Activated CD4-positive, alpha-beta T cell treated with anti-CD3 and anti-CD28 coated beads, Interleukin-2, amount 10 ng/mL, durations not matched to agents 7 days and 5 days (primary cell): ENCODE measurements at places on chromosomes 3 and 15.

GRCh38 chr3:108818404-108818803 is 4.2 kb upstream of the TRAT1 start:
- peak; percentile 82 for DNase-seq

GRCh38 chr3:56997675-56998074 is 62.8 kb upstream of the SPATA12 start:
- no peak for DNase-seq

DNA sequence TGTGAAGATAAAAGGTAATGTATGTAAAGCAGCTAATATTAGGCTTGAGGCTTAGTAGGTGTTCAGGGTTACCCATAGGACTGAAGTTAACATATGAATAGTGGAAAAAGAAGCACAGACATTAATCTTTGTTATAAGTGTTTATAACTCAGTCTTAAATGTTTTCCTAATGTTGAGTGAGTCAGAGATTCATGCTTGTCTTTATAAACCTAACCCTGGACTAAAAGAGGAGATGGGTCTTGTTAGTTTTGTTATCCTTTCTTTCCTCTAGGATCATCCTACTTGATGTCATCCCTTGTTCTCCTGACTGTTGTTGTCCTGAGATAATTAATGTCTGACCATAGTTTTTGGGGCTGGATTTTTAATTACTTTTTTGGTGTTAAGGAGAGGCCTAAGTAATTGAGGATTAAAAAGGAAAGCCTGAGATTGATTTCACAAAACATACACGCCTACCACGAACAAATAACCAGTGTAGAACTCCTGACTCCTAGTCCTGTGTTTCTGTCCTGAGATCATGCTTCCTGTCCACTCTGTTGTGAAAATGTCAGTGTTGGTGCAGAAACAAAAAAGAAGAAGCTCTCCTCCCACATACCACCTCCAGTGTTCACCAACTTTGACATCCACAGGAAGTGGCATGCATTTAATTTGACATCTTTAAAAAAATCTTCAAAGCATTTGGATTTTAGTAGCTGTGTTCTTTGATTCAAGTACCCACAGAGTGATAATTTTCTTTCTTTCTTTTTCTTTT is 8.4 kb downstream of the MITF start:
- no peak for DNase-seq

DNA sequence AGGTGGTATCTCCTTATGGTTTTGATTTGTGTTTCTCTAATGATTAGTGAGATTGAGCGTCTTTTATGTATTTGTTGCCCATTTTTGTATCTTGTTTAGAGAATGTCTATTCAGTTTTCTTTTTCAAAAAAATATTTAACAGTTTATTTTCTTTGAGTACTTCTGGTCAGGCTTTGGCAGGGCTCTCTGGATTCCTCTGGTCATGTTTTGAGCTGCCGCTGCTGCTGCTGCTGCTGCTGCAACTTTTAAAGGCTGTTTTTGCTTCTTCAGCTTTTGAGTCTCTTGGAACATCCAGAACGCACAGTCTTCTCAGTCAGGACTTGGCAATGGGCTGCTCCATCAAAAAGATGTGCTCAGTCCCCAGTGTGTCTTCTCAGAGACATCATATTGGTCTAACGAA is 40.1 kb downstream of the REC114 start:
- no peak for DNase-seq

- DNase-seq = no peak
Measured at GRCh38 chr3:113161661-113162060, 49.7 kb upstream of the BOC start.

GRCh38 chr3:73652896-73653295 is 28.2 kb upstream of the PDZRN3 start:
- no peak for DNase-seq

GRCh38 chr15:90638201-90638691 is 78.9 kb upstream of the BLM start:
- DNase-seq = no peak

- DNase-seq = no peak
Measured at GRCh38 chr3:188589071-188589470, 435.1 kb downstream of the LPP start.

- no peak for DNase-seq
Measured at GRCh38 chr3:113174801-113175485, 36.4 kb upstream of the BOC start.

DNA sequence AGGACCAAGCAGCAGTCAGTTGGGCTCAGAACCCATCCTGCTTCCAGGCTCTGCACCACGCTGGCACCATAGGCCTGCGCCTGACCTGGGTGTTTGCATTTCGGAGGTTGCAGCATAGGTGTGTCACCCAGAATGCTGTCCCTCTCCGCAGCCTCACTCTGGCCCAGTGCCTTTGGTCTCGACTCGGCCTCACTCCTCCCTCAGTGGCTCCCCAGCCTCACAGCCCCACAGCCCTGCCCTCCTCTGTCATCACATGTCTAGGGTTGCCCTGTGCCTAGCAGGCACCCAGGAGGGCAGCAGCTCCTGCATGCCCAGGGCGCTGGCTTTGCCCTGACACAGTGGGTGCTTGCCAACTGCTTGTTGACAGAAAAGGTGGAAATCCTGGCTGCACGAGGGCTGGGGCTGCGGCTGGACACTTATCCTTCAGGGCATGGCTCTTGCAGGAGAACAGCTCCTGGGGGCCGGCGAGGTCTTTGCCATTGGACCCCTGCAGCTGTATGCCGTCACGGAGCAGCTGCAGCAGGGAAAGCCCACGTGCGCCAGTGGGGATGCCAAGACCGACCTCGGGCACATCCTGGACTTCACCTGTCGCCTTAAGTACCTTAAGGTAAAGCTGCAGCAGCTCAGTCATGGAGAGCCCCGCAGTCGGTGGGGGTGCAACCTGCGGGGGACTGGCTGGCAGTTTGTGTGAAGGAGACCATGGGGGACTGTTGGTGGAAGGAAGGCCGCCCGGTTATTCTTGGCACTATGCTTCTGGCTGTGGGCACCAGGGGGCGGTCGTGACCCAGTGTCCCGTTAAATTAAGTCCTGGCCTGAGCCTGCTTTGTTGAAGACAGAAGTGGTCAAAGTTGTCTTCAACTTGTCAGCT is 16.2 kb downstream of the NISCH start:
- DNase-seq = peak; percentile 39

GRCh38 chr3:32398531-32398930 is 6.9 kb downstream of the CMTM7 start:
- DNase-seq = no peak

GRCh38 chr15:90249203-90249863 is at the start of gene TTLL13:
Gene TTLL13 (plus strand): TSS chr15:90249556. CDS start chr15:90250631, 1,075 bp downstream.
- peak; percentile 78 for DNase-seq

GRCh38 chr3:112395181-112395895 is 62.4 kb downstream of the CD200 start:
- no peak for DNase-seq

DNA sequence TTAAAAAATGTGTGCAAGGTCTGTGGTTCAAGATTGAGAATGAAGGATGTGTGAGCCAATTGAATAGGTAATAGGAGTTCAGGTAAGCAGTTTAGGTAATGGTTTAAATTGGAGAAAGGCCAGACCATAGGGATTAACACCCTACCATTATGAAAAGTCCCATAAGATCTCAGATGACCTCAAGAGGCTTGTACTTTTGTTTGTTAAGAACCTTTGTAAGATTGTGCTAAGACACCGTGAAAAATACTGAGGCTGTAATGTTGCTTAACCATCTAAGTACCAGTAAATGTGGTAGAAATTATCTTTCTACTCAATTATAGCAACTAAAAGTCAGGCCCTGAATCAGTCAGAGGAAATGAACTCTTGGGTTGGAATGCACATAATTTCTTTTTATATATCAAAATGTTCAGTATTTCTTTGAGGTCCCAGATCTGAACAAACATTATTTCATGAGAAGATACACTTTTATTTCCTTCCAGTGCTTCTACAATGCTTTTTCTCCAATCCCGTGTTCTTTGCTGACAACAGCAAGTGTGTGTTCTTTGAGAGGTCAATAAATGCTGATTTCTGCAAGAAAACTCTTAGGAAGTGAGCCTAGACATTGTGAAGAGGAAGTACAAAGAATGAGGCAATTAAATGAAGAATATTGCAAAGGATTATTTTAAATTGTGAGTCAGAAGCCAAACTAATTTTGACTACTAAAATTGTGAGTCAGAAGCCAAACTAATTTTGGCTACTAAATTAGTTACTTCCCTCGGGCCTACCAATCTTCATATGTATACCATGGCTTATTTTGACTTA is 66.4 kb downstream of the TCF12 start:
- DNase-seq = no peak

GRCh38 chr3:45986303-45986982 is 9.2 kb downstream of the FYCO1 start:
- DNase-seq = no peak

DNA sequence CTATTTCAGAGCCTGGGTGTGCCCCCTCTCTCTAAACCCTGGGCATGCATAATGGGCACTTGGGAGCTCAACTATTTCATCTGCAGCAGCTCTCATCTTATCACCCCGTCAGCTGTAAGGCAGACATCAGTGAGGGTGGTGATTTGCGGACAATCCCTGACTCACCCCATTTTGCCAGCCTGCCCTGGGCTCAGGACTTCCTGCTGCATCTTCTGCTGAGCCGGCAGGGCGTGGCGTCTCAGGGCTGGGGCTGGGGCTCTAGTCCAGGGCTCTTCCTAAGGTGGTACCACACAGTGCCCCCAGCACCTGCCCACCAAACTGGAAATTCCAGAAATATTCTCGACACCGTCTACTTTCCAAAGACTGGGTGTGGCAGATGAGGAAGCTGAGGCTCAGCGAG is 925 bp upstream of the PSTPIP1 start:
- peak; percentile 58 for DNase-seq

GRCh38 chr3:14286887-14287500 is 108.4 kb downstream of the LSM3 start:
- DNase-seq = no peak

GRCh38 chr3:7709376-7710082 is 792.1 kb upstream of the LMCD1 start:
- DNase-seq = no peak

GRCh38 chr3:106593381-106593780 is 724.6 kb upstream of the CBLB start:
- no peak for DNase-seq

DNA sequence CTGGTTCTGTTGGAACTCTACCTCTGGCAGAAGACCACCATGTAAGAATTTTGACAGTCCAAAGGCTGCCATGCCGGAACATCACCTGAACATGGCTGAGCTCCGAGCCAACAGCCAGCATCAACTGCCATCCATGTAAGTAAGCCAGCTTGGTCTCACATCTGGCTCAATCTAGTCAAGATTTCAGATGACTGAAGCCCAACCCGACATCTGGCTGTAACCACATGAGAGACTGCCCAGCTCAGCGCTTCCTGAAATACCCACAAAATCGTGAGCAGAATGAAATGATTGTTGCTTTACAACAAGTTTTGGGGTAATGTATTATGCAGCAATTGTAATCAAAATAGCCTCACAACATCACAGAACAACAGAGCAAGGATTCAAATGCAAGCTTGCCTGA is 32.9 kb downstream of the GHSR start:
- DNase-seq = no peak

- no peak for DNase-seq
Measured at GRCh38 chr15:33329457-33329856, 18.7 kb downstream of the RYR3 start.

DNA sequence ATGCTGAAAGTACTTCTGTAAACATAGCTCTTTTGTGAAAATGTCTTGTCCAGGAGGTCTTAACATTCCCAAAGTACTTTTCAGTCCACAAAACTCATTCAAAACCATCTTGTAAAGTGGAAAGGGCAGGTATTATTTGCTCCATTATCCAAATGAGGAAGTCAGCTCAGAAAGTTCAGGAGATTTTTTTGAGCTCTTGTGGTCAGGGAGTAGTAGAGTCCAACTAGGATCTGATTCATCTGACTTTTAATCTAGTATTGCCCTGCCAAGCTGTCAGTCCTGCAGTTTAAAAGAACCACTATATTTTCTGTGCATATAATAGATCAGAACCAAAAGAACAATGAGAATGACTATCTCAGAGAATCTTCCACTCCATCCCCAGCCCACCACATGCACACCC is 83.5 kb downstream of the FOXB1 start:
- DNase-seq = no peak

- no peak for DNase-seq
Measured at GRCh38 chr3:131630807-131631206, 128.0 kb upstream of the MRPL3 start.

DNA sequence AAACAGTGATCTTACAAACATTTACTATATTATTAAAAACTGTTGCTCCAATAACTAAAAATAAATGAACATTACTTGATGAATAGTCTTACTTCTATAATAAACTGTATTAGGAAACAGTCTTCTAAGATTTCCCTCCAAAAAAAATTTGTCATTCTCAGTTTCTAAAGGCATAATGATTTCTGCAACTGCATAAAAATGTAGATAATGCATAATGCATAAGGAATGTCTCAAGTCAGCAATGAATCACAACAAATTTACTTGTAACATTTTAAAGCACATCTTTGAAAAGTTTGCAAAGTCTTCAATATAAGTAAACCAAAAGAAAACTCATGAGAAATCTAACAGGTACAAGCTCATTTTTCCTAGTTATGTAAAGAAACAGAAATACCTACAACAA is 113.5 kb downstream of the VPS13C start:
- DNase-seq = no peak

- DNase-seq = no peak
Measured at GRCh38 chr3:36401056-36401455, 20.8 kb downstream of the STAC start.

DNA sequence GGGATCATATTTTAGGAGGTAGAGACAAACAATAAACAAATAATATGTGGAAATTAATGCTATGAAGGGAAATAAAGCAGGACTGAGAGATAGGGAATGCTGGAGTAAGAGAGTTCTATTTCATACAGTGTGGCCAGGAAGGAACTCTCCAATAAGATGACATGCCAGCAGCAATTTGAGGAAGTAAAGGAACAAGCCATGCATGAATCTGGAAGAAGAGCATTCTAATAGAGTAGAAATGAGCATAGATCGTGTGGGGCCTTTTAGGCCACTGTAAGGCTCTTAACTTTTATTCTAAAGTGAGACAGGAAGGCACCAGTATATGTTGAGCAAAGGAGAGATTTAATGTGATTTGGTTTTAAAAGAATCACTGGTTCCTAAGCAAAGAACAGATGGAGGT is 126.3 kb downstream of the DMXL2 start:
- DNase-seq = no peak

- DNase-seq = no peak
Measured at GRCh38 chr3:126553284-126554084, 5.2 kb downstream of the C3orf22 start.

DNA sequence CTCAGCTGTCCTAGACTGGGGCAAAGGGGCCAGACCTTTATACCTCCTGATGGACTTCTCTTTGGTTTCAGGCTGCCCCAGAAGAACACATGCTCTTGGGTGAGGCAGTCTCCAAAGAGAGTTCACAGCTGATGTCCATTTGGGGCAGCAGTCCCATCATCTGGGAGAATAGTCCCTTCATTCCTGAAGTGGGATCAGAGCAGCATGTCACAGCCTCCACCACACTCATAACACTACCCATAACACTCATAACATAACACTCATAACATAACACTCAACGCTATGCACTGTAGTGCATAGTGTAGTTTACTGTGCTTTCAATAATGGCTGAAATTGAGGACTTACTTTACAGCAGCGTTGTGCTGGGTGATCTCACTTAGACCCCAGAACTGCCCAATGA is 36.7 kb upstream of the PLCL2 start:
- no peak for DNase-seq

- no peak for DNase-seq
Measured at GRCh38 chr3:158801201-158801600, 653 bp upstream of the MFSD1 start.
